Glutamatergic neuron (in vitro differentiated cells): ENCODE measurements at places on chromosomes 6 and 20. TPM values are rescaled to one million over a fixed set of nuclear protein-coding genes. Genes with fewer than 3 reads are reported as not detected.
A peak's percentile ranks its signal among the peaks of the same experiment; 100 is the strongest.

DNA sequence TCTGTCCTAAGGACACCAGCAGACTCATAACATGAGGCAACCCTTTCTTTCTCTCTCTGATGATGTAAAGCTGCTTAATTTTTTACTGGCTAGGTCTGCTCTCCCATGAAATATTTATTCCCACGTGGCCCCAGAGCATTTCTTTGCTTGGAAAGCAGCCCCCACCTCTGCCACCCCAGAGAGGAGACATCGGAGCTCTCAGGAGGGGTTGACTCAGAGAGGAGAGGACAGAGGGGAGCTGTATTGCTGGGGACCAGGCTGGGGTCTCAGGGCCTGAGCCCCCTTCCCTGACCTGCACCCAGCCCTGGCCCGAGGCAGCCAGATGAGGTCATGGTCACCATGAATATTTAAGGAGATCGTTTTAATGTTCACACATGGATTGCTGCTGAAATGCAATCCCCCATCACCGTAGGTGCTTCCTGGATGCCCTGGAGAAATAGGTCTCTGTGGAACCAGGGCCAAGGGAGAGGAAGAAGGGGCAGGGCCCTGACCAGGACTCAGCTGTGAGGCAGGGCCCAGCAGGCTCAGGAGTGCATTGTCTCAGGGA lies 117.5 kb downstream of the DLL1 start:
- peak; percentile 15 for DNase-seq

GRCh38 chr20:24721891-24722568 lies 227.0 kb upstream of the CST7 start:
- no peak for DNase-seq

DNA sequence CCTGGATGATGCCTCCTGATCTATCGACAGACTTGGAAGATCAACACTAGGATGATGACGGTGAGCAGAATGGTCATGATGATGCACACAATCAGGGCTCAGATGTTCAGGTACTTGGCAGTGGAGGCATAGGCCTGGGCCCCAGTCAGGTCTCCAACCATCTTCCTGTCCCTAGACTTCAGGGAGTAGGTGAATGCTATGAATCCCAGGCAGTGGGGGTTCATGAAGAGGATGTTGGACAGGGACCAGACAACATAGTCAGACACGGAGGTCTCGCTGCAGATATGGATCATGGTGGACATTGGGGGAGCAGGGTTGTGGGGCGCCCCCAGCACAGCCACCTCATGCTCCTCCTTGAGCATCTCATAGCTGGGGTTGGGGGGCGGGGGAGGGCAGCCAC lies 27.5 kb downstream of the HLA-F start:
- no peak for DNase-seq

DNA sequence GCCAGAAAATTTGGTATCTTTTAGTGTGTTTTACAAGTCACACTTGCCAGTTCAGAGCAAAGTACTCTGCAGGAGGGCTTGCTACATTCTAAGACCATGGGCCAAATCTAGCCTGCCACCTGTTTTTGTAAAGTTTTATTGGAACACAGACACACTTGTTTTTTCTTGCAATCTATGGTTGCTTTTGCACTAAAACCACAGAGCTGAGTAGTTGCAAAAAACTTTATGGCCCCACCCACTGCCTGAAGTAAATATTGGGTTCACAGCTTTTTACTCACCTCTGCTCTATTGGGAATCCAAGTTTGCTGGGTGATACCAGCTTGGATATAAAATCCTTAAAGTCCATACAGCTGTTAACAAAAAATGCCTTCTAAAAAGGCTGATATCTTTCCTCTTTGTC lies 109.0 kb downstream of the ZFP64 start:
- no peak for DNase-seq

The POM121L2 gene
- total RNA-seq, result not detected

The SYTL3 gene
- 2.8 TPM for total RNA-seq

The NKAPL gene
- total RNA-seq, result 0.69 TPM

GRCh38 chr6:126038234-126038633 lies 51.9 kb downstream of the TRMT11 start:
- no peak for DNase-seq

DNA sequence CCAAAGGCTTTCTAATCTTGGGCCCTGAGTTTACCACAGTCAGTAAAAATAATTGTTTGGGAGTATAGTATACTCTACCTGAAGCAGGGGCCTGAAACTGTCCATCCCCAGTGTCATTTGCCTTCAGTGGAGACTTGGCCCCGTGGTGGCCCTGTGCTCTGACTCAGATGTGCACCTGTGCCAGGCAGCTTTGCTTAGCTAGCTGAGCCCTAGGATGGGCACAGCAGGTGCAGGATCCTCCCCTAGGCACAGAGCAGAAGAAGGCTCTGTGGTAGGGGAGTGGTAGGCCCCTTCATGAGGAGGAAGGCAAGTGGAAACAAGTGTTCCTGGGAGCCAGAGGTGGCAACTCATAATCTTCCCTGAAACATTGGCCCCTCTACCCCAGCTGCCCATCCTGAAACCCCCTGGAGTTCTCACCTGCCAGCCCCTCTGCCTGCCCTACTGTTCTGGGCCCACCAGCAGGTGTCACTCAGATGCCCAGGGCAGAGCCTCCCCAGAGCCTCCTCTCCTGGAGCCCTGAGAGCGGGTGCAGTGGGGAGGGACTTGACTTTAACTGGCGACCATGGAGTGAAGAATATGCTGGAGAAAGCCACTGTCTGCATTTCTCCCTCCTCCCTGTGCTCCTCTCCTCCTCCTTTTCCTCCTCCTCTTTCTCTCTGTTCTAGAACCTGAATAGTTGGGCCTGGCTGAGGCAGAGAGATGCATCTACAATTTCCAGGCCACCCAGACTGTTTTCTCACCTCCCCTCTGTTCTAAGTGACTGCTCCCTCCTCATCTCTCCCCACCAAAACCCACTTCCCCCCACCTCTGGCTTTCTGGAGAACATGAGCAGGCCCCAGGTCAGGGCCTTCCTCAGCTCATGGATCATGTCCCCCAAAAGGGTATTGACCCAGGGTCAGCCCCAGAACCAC lies 2.9 kb downstream of the CPNE5 start:
- DNase-seq, result no peak

- peak; percentile 36 for DNase-seq
Observed at GRCh38 chr6:155013457-155013876, 18.4 kb downstream of the TIAM2 start.

The TMEM217 gene
- not detected for total RNA-seq

The SULF2 gene
- total RNA-seq, result 97.8 TPM

The MACROD2 gene
- 8.7 TPM for total RNA-seq

- DNase-seq, result no peak
Observed at GRCh38 chr6:125850361-125850760, 59.6 kb downstream of the NCOA7 start.

DNA sequence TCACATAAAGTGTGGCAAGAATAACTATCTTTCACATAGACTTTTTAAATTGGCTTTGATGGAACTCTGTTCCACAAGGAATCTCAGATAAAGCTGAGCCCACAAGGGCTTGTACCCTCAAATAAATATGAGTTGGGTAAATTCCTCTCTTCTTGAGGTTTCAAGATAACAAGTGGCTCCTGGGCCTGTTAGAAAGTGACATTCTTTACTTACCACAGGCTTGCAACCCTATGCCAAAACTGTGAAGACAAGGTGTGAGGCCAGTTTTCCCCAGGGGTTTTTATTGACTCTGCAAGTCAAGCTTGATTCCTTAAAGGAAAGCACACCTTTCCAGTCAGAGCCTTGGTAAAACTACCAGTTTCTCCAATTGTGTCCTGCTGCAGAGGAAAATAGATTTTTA lies 664.8 kb upstream of the GJE1 start:
- no peak for DNase-seq

The SPATA25 gene
- total RNA-seq, result 1.2 TPM

- no peak for DNase-seq
Observed at GRCh38 chr20:957544-957943, 41.4 kb upstream of the ANGPT4 start.

GRCh38 chr6:111799576-111800258 lies 73.5 kb downstream of the FYN start:
- DNase-seq, result no peak

The OXT gene
- total RNA-seq, result not detected

The DAAM2 gene
- 0.59 TPM for total RNA-seq

- no peak for DNase-seq
Observed at GRCh38 chr6:157068691-157069324, 254.5 kb downstream of the TMEM242 start.

GRCh38 chr6:158083455-158084325 lies 84.4 kb downstream of the SERAC1 start:
- no peak for DNase-seq

The RUNX2 gene
- total RNA-seq, result not detected

DNA sequence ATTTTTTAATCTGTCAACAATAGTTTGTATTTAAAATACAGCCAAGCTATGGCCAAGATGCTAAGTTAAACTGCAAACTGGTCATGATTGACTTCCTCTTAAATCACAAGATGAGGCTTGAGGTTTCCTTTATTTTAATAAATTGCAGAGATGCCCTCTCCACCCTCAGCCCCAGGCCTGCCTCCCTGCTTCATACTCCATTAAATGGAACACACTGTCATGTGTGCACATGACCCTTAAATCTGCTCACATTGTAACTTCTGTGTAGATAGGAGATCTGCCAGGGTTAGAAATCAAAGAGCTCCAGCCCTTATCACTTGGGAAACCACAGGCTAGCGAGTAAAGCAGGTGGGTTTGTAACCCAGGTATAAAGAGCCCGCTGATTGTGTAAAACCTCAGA lies 20.8 kb downstream of the DUSP22 start:
- no peak for DNase-seq
